ENCODE measurements at places on chromosomes 4 and X.

GRCh38 chr4:16035843-16036242 lies 48.0 kb downstream of the PROM1 start:
- DNase-seq, result no peak

GRCh38 chr4:151238477-151238876 lies 38.5 kb upstream of the PRSS48 start:
- no peak for DNase-seq

DNA sequence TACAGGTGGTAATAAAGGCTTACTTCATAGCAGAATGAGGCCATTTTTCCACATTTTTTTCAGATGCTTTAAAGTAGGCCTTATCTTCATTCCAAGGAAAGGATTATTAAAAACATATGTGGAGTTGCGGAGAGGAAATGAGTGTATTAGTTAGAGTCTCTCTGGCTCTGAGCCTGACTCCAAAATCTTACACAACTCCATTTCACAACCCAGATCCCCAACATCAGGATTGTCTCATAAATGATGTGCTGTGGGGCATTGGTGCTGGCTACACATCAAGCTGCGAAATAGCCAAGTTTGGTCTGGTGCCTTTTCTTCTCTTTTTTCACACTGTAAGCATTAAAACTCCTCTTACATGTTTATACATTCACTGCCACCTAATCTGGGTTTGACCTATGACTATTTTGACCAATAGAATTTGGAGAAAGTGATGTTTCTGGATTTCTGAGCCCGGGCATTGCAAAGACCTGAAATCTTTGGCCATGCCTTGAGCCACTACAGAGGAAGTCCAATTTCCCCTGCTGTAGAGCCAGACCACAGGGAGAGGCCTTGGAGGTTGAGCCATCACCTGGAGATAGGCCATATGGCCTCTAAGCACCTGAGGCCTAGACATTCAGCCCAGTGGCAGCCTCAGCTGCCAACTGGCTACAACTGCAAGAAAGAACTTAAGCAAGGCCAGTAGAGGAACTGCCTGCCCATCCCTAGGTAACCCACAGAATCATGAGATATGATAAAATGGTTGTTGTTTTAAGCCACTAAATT lies 16.7 kb upstream of the SOD3 start:
- DNase-seq, result no peak

GRCh38 chr4:170025523-170026252 lies 507 bp downstream of the MFAP3L start:
- DNase-seq, result no peak

DNA sequence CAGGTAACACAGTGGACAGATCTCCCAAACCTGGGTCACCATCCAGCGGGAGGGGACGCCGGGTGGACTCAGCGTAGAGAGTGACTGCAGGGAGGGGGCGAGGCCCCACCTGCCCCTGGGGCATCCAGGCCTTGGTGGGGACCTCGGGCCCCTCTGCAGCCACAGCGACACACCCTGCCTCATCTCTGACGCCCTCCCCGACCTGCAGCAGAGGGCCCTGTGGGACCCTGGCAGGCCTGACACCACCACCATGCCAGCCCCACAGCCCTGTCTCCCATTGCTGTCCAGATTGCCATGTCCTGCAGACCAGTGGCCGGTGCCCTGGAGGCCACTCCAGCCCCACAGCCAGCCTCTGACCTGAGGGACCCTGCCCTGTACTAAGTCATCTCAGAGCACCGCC lies 45.2 kb downstream of the FAM53A start:
- DNase-seq, result no peak

GRCh38 chr4:95410387-95410977 lies 138.3 kb downstream of the UNC5C start:
- DNase-seq, result no peak

GRCh38 chr4:146210890-146211289 lies 3.4 kb upstream of the REELD1 start:
- DNase-seq, result no peak

- no peak for DNase-seq
Observed at GRCh38 chr4:25585901-25586523, 69.6 kb upstream of the SLC34A2 start.

DNA sequence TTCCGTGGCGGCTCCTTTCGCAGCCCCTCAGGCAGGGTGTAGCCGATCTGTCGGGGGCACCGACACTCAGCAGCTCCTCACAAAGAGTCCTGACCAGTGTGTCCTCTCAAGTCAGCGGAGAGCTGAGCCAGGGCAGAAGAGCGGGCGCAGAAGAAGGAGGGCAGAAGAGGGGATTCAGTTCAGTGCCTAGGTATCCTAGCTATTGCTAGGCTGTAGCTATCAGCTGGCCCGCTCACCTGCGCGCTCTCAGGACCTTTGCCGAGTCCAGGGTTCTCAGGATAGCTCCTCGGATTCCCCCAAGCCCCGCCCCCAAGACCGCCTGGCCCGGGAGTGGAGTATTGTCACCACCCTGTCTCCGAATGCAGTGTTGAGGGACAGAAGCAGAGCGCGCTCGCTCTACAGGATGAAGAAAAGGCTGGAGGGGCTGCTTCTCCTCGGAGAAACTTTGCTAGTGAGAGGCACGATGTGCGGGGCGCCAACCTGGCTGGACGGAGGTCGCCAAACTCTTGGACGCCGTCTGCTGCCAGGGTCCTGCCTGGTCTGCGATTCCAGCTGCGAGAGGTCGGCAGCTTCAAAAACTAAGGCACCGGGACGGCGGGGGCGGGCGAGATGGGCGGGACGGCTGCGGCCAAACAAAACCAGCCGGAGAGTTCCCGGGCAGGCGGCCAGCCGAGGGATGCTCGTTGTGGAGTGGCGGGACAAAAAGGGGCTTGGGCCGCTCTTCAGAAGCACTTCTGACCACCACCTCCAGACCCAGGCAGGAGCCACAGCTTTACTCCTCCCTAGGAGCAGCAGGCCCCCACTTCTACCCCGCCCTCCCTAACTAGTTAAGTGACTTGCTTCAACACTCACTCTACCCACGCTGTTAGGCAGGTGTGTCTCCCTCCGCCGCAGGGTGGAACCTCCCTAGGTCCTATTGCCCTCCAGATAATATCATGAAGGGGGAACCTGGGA lies at the start of gene XKRX:
TSS of gene XKRX (minus strand) at position 258 of the 954 bp plus-strand sequence. CDS start 613 bp downstream, outside the sequence.
- no peak for DNase-seq

GRCh38 chr4:36207831-36208520 lies 36.3 kb downstream of the ARAP2 start:
- no peak for DNase-seq

DNA sequence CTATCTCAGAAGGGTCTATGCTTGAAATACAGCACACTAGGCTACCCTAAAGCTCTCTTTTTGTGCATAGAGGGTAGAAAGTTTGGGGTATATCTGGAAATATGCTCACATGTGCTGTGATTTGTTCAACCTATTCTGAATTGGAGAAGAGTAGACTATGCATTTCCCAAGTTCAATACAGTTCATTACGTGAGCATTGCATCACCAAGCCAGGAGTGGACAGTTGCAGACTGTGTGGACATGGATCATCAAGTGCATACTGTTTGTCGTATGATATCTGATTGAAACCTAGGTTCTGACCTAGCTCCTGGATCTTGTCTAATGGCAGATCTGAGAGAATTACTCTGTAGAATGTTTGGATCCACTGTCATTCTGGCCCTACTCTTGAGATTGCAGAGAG lies 161.1 kb downstream of the FRAS1 start:
- DNase-seq, result no peak

- no peak for DNase-seq
Observed at GRCh38 chr4:13541720-13542576, 2.4 kb downstream of the NKX3-2 start.

GRCh38 chr4:128880662-128881061 lies 71.2 kb downstream of the JADE1 start:
- DNase-seq, result no peak

DNA sequence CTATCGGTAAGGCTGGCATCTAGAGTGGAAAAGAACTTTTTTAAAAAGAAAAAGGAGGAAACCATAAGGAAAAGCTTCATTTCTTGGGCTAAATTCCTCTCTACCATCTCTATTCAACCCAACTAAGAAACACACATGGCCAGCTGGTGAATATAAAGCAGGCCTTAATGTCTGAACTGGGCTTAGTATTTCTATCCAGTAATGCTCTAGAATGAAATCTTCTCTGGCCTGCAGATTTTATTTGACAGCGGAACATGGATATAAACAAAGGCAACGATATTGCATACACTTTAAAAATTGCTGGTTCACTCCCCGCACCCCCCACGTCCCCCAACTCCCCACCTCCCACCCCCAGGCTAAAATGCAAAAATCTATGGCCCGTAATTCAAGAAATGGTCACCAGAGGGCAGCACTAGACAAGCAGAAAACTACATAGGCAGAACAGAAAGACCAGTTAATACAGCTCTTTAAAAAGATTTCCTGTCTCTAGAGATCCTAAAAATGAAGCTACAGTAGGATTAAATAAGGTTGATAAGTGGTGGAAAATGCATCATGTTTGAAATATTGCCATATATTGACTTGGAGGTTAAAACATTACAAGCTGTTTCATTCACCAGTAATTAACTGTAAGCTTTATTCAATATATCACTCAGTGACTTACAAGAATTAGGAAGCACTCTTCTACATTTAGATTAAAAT lies 155.2 kb upstream of the GALNT7 start:
- DNase-seq, result peak; percentile 9

GRCh38 chr4:109232681-109233080 lies 69.8 kb downstream of the COL25A1 start:
- DNase-seq, result no peak

DNA sequence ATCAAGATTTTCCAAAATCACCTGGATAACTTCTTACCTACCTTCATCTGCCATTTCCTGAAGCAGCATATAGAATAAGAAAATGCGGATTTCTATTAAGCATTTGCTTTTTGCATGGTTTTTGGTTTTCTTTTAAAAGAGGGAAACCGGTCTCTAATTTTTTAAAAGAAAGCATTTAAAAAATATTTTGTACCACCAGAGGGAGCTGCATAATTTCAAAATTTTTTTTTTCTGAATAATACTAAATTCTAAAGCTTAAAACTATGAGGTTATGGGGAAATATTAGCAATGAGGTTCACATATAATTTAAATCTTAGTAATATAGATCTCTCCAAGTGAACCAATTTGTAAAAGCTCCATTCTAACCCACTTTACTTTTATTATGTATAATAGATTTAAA lies 137.7 kb upstream of the TENT5D start:
- no peak for DNase-seq

DNA sequence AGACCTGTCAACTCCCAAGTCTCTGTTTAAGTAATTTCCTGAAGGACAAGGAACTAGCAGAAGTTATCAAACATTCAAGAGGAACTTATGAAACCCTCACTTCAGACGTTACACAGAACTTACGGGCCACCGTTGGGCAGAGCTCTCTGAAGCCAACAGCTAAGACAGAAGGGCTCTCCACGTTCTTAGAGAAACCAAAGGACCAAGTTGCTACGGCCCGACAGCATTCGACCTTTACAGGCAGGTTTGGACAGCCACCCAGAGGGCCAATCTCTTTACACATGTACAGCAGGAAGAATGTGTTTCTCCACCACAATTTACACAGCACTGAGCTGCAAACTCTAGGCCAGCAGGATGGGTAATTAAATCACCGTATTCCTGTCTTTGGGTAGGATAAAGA lies 705.1 kb upstream of the GRID2 start:
- no peak for DNase-seq

DNA sequence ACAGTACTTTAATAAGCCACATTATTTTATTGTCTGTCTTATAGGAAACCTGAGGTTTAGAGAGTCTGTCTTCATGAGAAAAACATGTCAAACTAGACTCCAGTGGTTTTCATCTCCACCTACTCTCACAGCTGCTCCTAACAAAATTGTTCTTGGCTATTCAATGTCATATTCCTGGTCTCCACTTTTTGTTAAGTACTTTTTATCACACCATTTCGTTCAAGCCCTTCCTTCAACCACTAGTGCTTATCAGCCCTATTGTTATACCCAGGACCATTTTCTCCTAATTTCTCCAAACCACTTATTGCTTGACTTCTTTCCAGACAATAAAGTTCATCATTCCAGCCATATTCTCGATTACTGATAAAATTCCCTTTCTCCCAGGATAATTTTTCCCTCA lies 1674.3 kb upstream of the AGA start:
- DNase-seq, result no peak

DNA sequence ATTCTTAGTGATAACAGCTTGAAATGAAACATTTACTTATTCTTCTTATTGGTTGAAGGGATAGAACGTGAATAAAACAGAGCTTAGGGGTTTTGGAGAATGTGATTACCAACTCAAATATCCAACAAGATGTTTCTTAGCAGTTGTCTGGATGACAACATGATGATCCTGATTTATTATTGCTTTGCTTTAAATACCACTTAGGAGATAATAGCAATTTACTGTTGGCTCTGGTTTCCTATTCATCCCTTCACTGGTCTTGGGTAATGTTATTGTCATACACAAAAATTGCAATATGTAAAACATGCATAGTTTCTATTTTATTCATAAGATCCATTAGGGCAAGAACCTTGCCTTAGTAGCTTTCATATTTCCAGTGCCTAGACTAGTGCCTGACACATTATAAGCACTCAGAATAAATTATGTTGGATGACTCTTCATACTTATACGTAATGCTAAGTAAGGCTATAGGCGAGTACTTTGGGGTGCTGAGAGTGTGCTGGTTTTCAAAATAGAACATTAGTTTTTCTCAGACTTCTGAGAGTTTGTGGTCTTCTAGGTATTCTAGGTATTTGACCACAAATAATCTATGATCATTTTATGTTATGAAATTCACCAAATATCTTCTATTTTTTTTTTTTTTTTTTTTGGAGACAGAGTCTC lies 58.6 kb upstream of the PGRMC2 start:
- no peak for DNase-seq

DNA sequence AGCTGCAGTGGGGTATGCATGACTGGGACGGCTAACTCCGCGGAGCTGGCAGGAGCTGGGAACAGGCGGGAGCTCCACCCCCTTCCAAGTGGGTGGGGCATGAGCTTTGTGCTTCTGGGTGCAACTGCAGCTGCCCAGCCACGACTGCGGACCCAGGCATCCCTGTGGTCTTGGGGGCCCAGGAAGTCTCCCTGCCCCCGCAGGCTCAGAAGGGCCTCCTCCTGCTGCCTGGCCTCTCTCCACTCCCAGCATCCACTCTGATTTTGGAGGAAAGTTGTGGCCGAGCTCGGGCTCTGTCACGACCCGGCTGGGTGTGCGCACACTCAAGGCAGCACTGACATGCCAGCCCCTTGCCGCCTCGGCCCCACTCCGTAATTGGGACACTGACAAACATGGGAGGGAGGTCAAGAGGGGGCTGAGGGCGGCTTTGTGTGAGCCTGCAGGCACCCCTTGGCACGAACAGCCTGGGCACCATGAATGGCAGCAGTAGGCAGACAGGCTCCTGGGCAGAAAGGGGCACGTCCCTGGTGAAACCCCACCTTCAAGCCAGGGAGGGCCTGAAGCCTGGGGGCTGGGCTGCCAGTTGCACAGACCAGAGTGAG lies 822.6 kb downstream of the GLUD2 start:
- no peak for DNase-seq

DNA sequence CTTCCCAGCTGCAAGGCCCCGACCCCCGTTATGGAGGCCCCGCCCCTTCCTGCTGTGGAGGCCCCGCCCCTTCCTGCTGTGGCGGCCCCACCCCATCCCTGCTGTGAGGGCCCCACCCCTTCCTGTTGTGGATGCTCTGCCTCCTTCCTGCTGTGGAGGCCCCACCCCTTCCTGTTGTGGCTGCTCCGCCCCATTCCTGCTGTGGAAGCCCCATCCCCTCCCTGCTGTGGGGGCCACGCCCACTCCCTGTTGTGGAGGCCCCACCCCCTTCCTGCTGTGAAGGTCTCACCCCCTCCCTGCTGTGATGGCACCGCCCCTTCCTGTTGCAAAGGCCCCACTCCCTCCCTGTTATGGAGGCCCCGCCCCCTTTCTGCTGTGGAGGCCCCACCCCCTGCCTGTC lies 104.9 kb upstream of the PSAPL1 start:
- no peak for DNase-seq

Data from GM12878 (cell line).